GM18507 (cell line): ENCODE measurements at places on chromosomes 12 and 14.

DNA sequence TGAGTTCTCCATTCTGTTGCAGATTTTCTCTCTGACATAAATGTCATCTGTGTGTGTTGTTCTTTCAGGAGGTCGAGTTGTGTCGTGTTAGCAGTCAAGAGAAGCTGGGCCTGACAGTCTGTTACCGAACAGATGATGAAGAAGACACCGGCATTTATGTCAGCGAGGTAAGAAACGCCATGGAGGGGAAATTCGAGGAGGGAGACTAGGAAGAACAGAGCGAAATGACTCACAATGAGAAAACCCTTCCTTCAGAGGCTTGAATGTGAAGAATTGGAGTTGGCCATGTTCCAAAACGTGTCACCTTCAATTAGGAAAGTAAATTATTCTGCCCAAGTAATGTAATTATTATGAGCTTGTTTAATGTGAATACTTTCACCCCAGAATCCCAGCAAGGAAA lies 364.5 kb downstream of the PDZRN4 start:
- DNase-seq, result no peak

DNA sequence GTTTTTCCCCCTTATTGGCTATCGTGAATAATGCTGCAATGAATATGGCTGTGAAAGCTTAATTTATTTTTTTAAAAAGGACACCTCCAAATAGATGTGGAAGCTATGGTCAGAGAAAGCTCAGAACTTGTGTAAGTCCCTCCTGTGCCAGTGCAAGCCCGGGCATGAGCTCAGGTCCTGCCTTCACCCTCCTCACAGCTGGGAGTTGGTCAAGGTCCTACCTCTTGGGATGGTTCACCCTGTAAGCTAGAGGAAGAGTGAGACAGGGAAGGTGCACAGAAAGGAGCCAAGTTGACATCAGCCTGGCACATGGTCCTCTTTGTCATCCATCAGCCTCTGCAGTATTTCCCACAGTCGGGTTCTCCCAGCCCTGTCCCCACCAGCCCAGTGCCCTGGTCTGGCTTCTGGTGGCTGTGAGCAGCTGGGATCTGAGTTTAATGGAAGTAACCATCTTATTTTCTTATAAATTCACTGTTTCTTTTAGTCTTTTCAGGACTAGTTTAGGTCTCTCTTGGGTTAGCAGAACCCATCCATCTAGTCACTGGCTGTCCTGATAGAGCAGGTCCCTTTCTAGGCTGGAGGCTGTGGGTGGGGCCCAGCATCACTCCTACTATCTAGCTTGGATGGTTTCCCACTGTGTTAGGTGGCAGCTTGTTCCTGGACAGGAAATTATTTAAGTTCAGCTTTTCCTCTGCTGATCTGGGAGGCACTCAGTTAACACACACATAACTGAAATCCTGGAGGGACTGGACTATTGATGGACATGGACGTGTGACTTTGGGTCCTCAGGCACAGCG lies 11.8 kb upstream of the PLEKHG3 start:
- DNase-seq, result no peak

- DNase-seq, result no peak
Observed at GRCh38 chr12:127531542-127531941, 735.4 kb upstream of the TMEM132C start.

- DNase-seq, result peak; percentile 20
Observed at GRCh38 chr12:102300824-102301461, 103.3 kb upstream of the PMCH start.

DNA sequence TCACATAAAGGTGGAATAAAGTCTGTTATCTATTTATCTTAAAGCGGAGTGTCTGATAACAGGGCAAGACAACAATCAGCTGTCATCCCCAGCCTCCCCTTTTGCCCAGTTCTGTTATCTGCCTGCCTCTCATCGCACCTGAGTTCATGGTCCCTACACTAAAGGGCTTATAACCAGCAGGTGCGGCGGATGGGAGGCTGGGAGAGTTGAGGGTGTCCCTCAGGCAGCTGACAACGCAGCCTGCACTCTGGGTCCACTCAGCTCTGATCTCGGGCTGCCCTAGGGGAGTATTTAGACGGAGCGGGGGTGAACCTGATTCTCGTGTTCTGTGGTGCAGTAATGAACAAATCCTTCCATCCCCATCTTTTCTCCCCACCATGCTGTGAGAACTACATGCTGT lies 34.0 kb upstream of the JDP2 start:
- DNase-seq, result no peak
